Stimulated activated CD4-positive, alpha-beta T cell treated with anti-CD3 and anti-CD28 coated beads, Interleukin-4, amount 100 ng/mL, for 1 hour (primary cell): ENCODE measurements at places on chromosomes 16 and 17.

DNA sequence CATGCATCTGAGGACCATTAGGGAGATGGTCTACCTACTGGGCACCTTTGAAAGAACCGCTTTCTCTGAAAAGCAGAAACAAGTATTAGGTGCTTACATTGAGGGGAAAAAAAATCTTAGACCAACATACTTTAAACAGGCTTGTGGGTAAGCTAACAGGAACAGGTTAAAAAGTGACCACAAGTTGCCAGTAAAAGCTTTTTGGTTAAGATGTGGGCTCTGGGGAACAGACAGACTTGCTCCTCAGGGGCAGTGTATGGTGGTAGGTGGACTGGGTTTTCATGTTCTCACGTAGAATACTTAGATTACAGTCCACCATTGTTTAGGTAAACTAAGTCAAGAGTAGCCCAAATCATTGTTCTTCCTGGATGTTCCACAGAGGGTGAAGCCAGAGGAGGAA lies 41.2 kb downstream of the REXO5 start:
- no peak for DNase-seq

GRCh38 chr17:74860872-74861661 lies 1.4 kb upstream of the GRIN2C start:
- DNase-seq = no peak

GRCh38 chr16:2483939-2484897 lies 9.3 kb downstream of the TBC1D24 start:
- DNase-seq = no peak

GRCh38 chr16:65547772-65548446 lies 426.0 kb upstream of the CDH11 start:
- no peak for DNase-seq

DNA sequence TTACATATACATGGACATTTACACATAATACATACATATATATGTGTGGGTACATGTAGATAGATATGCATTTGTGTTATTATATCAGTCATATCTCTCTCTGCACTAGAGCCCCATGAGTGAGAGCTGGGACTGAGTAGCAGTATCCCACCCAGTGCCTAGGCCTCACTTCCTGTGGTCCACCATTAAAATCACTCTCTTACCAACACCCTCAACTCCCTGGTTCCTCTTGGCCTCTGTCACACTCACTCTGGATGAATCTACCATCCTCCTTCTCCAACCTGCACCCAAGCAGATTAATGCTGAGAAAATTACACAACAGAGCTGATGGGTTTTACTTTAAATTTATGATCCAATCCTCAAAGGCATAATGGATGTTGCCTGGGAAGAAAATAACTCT lies 4.9 kb upstream of the LYRM9 start:
- no peak for DNase-seq
